ENCODE measurements at places on chromosomes 2 and 18.

- DNase-seq, result no peak
These were observed 25.3 kb downstream of the RTP5 start for GRCh38 chr2:241894681-241895426.

GRCh38 chr2:157872791-157873190, 3.3 kb downstream of the ACVR1 start:
- no peak for DNase-seq

DNA sequence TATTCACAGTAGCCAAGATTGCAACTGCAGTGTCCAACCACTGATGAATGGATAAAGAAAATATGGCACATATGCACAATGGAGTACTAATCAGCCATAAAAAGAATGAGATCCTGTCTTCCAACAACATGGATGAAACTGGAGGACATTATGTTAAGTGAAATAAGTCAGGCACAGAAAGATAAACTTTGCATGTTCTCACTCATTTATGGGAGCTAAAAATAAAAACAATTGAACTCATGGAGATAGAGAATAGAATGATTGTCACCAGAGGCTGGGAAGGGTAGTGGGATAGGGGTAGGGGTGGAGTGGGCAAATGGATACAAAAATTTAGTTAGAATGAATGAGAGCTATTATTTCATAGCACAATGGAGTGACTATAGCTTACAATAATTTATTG, 305.5 kb upstream of the ETAA1 start:
- no peak for DNase-seq

GRCh38 chr2:19802086-19802841, 99.5 kb downstream of the TTC32 start:
- DNase-seq, result no peak

DNA sequence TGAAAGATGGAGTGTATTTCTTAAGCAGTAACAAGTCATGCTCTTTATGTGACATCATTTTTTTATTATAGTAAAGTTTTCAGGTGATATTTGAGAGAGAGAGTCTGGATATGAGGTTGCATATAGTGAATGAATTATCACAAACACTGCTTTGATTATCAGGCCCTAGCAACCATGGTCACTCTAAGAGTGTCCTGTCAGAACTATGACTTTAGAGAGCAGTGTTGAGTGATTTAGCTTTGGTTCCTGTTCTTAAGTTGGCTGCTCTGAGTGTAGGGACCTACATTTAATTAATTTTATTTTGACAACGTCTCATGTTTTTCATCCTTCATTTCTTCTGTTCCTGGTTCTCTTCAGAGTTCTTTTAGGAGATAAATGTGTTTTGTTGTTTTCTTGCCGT, 275.5 kb downstream of the KCNJ3 start:
- no peak for DNase-seq

DNA sequence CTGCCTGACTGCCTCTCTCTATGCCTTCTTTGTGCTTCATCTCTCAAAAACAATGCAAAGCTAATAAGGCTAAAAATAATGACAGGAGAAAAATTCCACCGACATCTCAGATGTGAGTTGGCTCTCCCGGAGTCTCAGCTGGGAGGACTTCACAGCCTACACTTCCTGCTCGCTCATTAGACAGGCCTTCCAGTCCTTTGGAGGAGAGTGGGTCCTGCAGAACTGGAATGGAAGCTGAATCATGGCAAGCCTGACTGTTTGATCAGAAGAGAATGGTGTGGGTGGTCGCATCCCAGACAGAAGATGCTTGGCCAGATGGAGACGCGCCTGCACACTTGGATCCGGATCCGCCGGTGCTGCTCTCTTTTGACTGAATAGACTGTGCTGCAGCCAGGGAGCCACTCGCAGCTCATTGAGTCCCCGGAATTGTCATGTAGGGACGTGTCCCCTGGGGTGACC, 49.7 kb downstream of the TRIB2 start:
- no peak for DNase-seq

DNA sequence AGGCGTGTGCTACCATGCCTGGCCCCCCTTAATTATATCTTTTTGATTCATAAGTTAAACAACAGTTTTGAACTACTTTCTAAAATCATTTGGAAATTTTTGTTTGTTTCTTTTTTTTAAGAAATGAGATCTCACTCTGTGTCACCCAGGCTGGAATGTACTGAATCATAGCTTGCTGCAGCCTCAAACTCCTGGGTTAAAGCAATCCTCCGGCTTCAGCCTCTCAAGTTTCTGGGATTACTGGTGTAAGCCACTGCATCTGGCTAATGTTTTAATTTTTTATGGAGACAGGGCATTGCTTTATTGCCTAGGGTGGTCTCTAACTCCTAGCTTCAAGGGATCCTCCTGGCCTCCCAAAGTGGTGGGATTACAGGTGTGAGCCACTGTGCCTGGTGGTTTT, 71.5 kb downstream of the BABAM2 start:
- no peak for DNase-seq

- no peak for DNase-seq
These were observed 427.1 kb downstream of the EIPR1 start for GRCh38 chr2:2950403-2950952.

DNA sequence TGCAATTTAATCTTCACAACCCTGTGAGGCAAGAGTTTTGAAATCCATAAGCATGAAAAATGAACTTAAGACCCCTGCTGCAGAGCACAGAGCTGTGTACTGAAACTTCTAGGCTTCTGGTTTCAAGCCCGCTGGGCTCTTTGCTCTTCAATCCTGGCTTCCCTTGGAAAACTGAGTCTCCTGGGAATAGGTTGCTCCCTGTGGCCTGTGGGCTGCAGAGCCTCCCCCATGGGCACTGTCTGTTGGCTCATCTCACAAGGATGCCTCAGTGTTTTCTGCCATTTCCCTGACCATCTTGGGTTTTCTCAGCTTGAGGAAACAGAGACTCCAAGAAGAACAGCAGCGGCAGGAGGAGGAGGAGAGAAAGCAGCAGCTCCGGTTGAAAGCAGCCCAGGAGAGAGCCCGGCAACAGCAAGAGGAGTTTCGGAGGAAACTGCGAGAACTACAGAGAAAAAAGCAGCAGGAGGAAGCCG, 44.5 kb downstream of the SUMO1 start:
- DNase-seq, result no peak

GRCh38 chr2:84234103-84234502, 225.0 kb downstream of the SUCLG1 start:
- no peak for DNase-seq

- DNase-seq, result no peak
These were observed 231.6 kb downstream of the ATAD2B start for GRCh38 chr2:23695214-23695889.

DNA sequence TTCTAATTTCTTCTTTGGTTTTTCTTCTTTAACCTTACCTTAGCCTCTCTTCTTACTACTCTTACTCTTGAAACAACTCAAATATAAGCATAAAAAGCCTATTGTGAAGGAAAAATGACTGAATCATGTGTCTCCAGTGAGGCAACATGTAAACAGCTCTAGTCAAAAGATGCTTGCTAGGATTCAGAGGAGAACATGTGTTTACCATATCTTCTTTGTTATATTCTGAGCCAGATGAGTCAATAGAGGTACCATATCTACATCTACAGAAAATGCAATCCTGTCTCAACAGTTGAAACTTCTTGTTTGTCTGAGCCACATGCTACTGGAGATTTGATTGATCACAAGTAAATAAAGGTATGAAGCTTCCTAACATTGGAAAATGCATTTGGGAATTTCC, 15.9 kb upstream of the FIGN start:
- DNase-seq, result no peak

- DNase-seq, result no peak
These were observed 55.7 kb downstream of the PTPN2 start for GRCh38 chr18:12828116-12829051.

DNA sequence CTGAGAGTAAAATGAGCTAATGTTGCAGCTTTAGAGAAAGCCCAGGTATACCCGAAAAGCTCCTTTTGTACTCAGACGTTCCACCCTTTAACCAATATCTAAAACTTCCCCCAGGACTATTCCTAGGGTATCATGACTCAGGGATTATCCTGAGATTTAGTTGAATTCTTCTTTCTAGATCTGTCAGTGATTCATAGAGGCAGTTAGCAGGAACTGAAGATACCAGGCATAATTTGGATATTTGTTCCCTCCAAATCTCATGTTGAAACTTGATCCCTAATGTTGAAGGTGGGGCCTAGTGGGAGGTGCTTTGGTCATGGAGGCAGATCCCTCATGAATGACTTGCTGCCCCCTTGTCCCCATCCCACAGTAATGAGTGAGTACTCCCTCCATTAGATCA, 161.2 kb upstream of the LRP1B start:
- DNase-seq, result no peak

DNA sequence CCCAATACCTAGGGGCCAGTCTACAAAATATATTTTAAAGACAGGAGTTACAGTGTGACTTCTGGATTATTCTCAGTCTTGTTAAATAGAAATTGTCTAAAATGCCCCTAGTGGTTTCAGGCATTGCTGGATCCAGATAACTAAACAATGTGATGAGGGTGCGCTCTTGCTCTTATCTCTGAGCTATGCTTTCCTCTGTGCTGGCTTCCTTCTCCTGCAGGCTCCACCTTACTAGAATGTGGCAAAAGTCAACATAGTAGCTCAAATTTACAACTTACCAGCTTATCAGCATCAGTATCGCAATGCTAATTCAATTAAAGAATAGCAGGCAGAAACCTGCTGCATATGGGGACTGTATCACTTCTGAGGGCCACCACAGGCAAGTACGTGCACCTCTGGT, 61.3 kb upstream of the RNU4ATAC start:
- no peak for DNase-seq

DNA sequence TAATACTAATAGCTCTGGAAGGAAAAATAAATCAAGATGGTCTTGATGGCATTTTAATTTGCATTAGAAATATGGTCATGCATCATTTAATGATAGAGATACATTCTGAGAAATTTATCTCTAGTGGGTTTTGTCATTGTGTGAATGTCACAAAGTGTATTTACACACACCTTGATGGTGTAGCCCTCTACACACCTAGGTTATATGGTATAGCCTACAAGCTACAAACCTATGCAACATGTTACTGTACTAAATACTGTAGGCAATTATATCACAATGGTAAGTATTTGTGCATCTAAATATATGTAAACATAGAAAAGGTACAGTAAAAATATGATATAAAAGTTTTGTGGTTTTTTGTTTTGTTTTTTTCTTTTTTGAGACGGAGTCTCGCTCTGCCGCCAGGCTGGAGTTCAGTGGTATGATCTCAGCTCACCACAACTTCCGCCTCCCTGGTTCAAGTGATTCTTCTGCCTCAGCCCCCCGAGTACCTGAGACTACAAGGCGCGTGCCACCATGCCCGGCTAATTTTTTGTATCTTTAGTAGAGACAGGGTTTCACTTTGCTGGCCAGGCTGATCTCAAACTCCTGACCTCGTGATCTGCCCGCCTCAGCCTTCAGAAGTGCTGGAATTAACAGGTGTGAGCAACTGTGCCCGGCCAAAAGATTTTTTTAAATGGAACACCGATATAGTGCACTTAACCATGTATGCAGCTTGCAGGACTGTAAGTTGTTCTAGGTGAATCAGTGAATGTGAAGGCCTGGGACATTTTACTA, 83.7 kb upstream of the UBXN4 start:
- no peak for DNase-seq

GRCh38 chr18:42527766-42528165, 572.7 kb downstream of the PIK3C3 start:
- no peak for DNase-seq

GRCh38 chr2:4947911-4948310, 744.3 kb upstream of the SOX11 start:
- no peak for DNase-seq

DNA sequence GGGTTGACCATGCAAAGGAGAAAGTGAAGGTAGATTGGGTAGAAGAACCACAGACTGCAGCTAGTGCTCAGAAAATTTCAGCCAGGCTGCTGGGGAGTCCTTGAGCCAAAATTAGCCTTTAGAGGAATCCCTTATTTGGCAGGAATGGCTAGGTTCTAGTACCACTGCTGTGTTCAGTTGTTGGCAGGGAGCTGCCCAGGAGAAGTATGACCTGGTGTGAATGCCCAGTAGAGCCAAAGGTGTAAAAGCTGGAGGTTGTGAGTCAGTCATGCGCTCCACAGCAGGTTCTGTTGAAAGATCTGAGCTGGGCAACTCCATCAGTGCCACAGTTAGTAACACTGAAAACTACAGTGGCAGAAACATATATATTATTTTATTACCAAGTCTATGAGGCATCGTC, 36.4 kb upstream of the TBR1 start:
- no peak for DNase-seq

GRCh38 chr2:28352104-28352503, 40.6 kb upstream of the FOSL2 start:
- no peak for DNase-seq

- no peak for DNase-seq
These were observed 167.0 kb downstream of the AFF3 start for GRCh38 chr2:99975386-99975785.

- no peak for DNase-seq
These were observed 107.8 kb upstream of the DAPL1 start for GRCh38 chr2:158687315-158687714.

- peak; percentile 18 for DNase-seq
These were observed 1.9 kb downstream of the ADCYAP1 start for GRCh38 chr18:906416-907114.

- DNase-seq, result no peak
These were observed 8.7 kb upstream of the ADGRF3 start for GRCh38 chr2:26355038-26355995.

- DNase-seq, result no peak
These were observed 48.1 kb downstream of the BCL11A start for GRCh38 chr2:60505240-60505879.

DNA sequence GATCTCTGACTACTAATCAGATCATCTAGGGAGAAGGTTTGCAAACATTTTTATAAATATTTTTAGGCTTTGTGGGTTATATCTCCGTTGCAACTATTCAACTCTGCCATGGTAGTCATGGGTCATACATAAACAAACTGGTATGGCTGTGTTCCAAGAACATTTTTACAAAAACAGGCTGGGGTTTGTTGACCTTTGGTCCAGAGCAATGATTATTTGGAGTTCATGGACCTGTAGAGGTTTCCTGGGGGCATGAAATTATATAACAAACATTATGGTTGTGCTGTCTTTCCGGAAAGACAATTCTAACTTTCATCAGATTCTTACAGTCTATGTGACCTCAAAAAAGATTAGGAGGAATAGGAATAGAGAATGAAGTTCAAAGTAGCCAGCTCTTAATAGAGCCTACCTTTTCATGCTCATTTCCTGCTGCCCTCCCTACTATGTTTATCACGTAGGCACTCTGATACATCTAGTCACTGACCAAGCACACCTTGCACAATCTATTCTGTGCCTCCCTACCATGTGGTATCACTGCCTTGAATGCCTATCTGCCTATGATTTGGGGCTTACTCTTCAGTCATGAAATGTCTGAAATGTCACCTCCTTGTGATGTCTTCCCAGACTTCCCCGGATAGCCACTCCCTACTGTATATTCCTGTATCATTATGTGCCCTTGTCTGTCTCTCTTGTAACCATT, 102.4 kb upstream of the SCN1A start:
- DNase-seq, result no peak

DNA sequence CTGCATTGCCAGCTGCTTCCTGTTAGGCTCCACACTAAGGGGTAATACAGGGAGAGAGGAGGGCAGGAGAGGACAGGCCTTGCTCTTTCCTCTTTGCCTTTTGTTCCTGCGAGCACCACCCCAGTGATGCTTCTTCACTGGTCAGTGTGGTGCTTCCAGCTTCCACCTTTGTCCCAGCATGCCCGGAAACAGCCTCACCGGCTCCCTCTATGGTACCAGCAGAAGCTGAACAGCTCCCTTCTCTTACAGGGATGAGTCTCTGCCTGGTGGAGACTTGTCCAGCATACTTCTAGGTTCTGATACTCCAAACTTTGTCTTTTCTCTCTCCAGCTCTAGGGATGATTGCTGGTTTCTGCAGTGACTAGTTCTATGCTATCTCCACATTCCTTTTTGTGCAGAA, 413.3 kb downstream of the TSN start:
- no peak for DNase-seq

GRCh38 chr18:63994783-63995399, 25.0 kb downstream of the SERPINB8 start:
- peak; percentile 58 for DNase-seq

Measured in GM13977 (cell line).